ENCODE measurements at places on chromosomes 7 and 10.

DNA sequence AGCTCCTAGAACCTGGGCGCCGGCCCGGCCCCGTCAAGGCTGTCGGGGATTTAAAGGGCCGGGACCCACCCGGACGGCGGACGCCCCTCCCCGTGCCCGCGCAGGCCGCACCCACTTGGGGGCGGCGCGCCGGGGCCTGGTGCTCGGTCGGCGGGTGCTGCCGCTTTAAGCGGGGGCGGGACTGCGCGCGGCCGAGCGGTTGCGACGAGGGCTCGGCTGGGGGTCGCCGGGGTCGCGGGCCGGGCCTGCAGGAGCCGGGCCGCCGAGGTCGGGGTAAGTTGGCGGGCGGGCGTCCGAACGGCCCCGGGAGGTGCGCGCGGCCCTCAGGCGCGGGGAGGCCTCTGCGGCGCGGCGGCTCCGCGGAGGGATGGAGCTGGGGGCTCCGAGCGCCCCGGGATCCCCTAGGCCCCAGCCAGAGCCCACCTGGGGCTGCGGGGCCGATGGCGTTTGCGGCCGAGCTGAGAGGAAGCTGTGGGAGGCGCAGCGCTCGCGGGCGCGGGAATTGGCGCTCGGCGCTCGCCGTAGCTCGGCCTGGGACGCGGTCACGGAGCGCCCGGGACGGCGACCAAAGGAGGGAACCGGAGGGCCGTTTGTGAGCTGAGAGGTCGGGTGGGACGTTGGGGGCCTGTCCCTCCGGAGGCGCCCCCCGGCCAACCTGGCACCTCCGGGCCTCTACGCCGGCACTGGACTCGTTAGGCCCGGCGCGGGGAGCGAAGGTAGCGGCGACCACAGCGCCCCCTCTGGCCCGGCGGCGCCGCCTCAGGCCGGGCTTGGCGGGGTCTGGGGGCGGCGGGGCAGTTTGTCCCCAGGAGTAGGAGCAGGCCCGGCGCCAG is at the start of gene TRRAP:
Gene TRRAP (plus strand): TSS at position 168 of the 833 bp plus-strand sequence. CDS start 2,619 bp downstream, outside the sequence.
- peak; percentile 96 for DNase-seq

DNA sequence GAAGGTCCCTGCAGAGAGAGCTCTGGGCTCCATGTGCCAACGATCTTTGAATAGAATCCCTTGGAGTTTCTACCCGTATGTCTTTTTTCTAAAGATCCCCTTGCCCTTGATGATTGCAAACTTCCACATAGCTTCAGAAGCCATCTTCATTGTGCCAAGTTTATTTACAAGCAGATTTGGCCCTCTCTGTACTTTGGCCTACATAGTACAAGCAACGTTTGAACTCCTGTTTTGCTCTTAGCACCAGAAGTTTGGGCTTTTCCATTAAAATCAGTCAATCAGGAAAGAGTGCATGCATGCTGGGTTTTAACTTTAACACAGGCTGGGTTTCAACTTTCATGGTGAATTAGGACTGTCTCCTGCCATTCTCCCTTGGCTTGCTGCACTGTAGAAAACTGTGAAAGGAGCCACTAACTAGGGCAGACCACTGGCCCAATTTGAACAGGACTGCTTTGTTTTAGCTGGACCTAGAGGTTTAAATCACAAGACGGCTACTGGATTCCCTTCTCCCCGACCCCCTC is 557.6 kb upstream of the GALNT17 start:
- DNase-seq = no peak

GRCh38 chr10:131850383-131850870 is 50.4 kb upstream of the PPP2R2D start:
- DNase-seq = no peak

- DNase-seq = peak; percentile 90
Observed at GRCh38 chr7:149261829-149262617, at the start of gene ZNF783. Gene ZNF783, plus strand, starts transcription at chr7:149262196. Its CDS starts 138 bp downstream, at chr7:149262334.

- no peak for DNase-seq
Observed at GRCh38 chr10:103493362-103493915, at the start of gene NEURL1. Gene NEURL1, plus strand, starts transcription at chr10:103493705. Its CDS starts 683 bp downstream, at chr10:103494388.

- peak; percentile 71 for DNase-seq
Observed at GRCh38 chr10:50990568-50991455, 83.5 kb upstream of the PRKG1 start.

DNA sequence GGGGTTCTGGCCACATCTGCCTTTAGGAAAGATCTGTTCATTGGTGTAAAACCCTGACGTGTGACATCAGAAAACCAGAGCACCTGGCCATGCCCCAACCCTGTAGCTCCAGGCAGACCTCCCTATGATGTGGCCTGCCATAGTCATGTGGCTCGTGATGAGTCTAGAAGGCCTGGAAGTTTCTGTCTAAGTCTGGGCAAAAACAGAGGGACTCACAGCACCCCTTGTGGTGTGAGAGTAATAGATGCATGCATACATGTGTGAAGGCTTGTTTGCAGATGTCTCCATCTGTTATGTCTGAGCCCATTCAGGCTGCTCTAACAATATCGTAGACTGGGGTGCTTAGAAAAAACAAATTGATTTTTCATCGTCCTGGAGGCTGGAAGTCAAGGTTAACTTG is 309.3 kb downstream of the PAXIP1 start:
- no peak for DNase-seq

GRCh38 chr7:132164558-132165125 is 411.6 kb downstream of the PLXNA4 start:
- no peak for DNase-seq

DNA sequence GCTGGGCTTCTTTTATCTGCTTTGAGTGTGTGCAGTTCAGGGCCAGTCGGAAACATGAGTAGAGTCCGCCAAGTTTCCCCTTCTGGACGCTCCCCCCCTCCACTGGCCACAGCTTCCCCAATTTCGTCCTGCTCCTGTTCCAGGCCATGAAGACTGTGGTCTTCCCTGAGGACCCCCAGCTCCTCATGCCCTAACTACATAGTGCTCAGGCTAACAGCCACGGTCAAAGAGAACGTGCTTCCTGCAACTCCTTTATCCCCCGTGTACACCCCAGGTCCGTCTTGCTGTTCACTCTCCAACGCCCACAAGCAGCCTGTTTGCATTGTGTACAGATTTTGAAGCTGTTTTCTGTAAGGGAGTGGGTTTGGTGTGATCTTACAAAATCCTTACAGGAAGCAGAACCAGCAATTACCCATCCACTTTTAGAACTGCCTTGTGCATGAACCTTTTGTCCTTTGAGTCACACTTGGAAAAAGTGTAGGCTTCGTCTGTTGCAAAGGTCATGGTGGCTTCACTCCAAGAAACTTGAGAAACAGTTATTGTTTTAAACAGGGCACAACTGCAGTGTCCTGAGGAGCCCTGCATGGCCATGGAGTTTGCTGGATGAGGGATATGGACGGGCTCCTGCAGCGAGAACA is 77.0 kb upstream of the FAM20C start:
- DNase-seq = no peak

- no peak for DNase-seq
Observed at GRCh38 chr10:44178856-44179255, 206.0 kb downstream of the CXCL12 start.

DNA sequence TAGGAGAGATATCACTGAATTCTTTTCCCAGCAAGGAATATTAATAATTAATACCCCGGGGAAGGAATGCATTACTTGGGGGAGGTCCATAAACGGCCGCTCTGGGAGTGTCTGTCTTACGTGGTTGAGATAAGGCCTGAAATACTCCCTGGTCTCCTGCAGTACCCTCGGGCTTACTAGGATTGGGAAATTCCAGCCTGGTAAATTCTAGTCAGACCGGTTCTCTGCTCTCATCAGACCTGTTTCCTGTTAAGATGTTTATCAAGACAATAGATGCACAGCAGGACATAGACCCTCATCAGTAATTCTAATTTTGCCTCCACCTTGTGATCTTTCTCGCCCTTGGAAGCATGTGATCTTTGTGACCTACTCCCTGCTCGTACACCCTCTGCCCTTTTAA is 162.8 kb upstream of the KCND2 start:
- DNase-seq = no peak

GRCh38 chr7:123241809-123242208 is 42.0 kb upstream of the SLC13A1 start:
- DNase-seq = no peak

- DNase-seq = no peak
Observed at GRCh38 chr7:3063016-3063753, 19.5 kb upstream of the CARD11 start.

- DNase-seq = no peak
Observed at GRCh38 chr10:128868481-128868880, 598.6 kb upstream of the MGMT start.

DNA sequence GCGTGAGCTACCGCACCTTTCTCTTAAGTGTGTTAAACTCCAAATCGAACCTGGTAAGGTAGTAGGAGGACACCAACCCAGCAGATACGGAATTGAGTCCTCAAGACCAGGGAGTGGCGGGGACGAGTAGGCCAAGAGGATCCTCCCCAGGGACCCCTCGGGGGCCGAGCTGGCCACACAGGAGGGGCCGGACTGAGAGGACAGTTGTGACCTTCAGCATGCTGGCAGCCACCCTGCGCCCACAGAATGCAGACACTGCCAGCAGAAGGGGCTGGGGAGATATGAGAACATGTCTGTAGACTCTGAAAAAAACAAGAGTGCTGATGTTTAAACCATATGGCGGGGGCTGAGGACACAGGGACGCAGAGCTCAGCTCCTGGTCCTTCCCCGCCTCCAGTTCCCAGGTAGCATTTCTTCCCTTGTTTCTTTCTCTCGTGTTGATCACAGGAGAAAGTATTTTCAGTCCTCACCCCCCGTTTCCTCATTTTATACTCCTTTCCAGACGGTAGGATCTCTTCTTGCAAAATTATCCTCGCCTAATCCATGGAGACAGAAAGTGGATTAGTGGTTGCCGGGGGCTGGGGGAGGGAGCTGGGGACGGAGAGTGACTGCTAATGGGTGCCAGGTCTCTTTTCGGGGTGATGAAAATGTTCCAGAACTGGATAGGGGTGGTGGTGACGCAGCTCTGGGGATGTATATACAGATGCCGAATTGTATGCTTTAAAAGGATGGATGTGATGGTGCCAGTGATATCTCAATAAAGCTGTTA is 11.5 kb upstream of the UNCX start:
- no peak for DNase-seq

- DNase-seq = no peak
Observed at GRCh38 chr7:76514926-76515771, 4.8 kb downstream of the UPK3B start.

- peak; percentile 71 for DNase-seq
Observed at GRCh38 chr7:1432411-1433082, 26.7 kb downstream of the MICALL2 start.

DNA sequence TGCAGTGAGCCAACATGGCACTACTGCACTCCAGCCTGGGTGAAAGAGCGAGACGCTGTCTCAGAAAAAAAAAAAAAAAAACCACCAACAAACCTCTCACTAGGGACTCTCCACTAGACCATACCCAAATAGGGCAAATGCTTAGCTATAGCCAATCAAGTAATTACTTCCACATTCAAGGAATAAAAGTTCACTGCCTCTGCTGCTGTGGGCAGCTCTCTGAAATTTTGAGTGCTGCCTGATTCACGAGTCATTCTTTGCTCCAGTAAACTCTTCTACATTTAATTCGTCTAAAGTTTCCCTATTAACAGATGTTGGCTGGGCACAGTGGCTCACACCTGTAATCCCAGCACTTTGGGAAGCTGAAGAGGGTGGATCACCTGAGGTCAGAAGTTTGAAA is 4.7 kb upstream of the NRBF2 start:
- no peak for DNase-seq
